ENCODE measurements at places on chromosomes 11 and 22. TPM values are rescaled to one million over a fixed set of nuclear protein-coding genes. Genes with fewer than 3 reads are reported as not detected.

The GAB4 gene
- total RNA-seq = not detected

The HEPN1 gene
- not detected for total RNA-seq

The AAMDC gene
- total RNA-seq = 27.3 TPM

- DNase-seq = no peak
- H3K4me3 ChIP-seq = no peak overlapping the region
- no peaks in the 10 kb centered on the region for H3K36me3 ChIP-seq
- H3K4me1 ChIP-seq = peaks cover 36% of the 10 kb centered on the region
- H3K27ac ChIP-seq = peak overlapping the region; percentile 47
Measured at GRCh38 chr11:72075109-72075508, 5.2 kb downstream of the NUMA1 start.

DNA sequence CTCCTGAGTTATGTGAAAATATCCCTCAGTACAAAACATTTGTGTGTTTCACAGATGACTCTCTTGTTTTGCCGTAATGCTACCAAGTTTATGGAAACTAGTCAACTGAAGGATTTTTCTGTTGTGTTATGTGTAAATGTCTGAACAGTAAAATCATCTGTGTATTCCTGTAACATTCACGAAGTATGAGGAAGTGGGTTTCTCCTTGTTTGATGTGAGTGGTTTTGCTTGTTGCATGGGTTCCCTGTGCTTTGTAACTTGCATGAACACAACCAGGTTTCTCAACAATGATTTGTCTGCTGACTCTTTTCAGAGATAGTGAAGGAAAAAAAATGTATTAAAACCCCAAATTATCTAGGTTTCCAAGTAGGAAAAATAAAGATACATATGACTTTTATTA is 138.1 kb downstream of the PGR start:
- H3K27me3 ChIP-seq = no peaks in the 10 kb centered on the region
- H3K4me1 ChIP-seq = no peaks in the 10 kb centered on the region
- DNase-seq = no peak
- no peak overlapping the region for H3K4me3 ChIP-seq

DNA sequence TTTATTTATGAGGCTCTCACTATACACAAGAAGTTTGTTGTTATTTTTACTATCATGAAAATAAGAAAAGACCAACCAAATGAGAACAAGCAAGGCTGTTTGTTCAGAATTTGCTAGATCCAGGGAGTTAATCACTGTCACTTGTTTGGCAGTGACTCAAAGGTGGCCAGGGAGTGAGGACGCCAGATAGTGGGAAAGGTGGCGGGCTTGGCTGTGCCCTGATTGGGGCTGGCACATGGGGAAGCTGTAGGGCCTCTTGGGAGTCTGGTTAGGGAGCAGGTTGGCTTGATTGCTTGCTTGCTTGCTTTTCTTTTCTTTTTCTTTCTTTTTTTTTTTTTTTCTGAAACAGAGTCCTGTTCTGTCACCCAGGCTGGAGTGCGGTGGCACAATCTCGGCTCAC is 53.1 kb upstream of the SLC22A12 start:
- H3K36me3 ChIP-seq = no peaks in the 10 kb centered on the region
- no peak overlapping the region for H3K27ac ChIP-seq
- no peak for DNase-seq
- H3K4me1 ChIP-seq = no peaks in the 10 kb centered on the region
- no peak overlapping the region for H3K4me3 ChIP-seq
- no peaks in the 10 kb centered on the region for H3K27me3 ChIP-seq

- peaks cover 7% of the 10 kb centered on the region for H3K36me3 ChIP-seq
- no peaks in the 10 kb centered on the region for H3K27me3 ChIP-seq
- no peak for DNase-seq
- H3K4me1 ChIP-seq = peaks cover 23% of the 10 kb centered on the region
- no peak overlapping the region for H3K4me3 ChIP-seq
- H3K27ac ChIP-seq = no peak overlapping the region
Measured at GRCh38 chr22:25447067-25447685, 117.3 kb upstream of the GRK3 start.

GRCh38 chr11:27253224-27253623 is 109.8 kb downstream of the CCDC34 start:
- no peak for DNase-seq
- no peak overlapping the region for H3K27ac ChIP-seq
- H3K36me3 ChIP-seq = no peaks in the 10 kb centered on the region
- H3K4me1 ChIP-seq = peaks cover under 1% of the 10 kb centered on the region

GRCh38 chr11:115930291-115930690 is 426.1 kb upstream of the CADM1 start:
- peaks cover 12% of the 10 kb centered on the region for H3K4me1 ChIP-seq
- H3K4me3 ChIP-seq = no peak overlapping the region
- no peak for DNase-seq

DNA sequence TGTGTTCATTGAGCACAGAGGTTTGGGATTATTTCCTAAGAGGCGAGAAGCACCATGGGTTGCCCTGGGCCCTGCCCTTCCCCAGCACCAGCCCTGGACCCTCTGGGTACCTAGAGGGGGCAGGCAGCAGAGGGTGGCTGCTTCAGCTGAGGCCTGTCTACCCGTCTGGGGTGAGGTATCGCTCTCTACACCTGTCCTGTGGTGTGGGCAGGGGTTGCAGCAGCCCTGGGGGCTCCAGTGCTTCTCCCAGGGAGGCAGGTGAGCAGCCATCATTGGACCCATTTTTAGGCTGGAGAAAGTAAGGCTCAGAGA is 15.6 kb downstream of the PRDM11 start:
- H3K27me3 ChIP-seq = no peaks in the 10 kb centered on the region
- no peaks in the 10 kb centered on the region for H3K36me3 ChIP-seq
- DNase-seq = no peak
- H3K4me3 ChIP-seq = no peak overlapping the region
- no peak overlapping the region for H3K27ac ChIP-seq

- no peaks in the 10 kb centered on the region for H3K27me3 ChIP-seq
- peak; percentile 67 for DNase-seq
- no peaks in the 10 kb centered on the region for H3K36me3 ChIP-seq
- H3K27ac ChIP-seq = peak overlapping the region; percentile 56
- H3K4me3 ChIP-seq = no peak overlapping the region
- peaks cover 16% of the 10 kb centered on the region for H3K4me1 ChIP-seq
Measured at GRCh38 chr11:83007909-83008580, 63.7 kb downstream of the RAB30 start.

DNA sequence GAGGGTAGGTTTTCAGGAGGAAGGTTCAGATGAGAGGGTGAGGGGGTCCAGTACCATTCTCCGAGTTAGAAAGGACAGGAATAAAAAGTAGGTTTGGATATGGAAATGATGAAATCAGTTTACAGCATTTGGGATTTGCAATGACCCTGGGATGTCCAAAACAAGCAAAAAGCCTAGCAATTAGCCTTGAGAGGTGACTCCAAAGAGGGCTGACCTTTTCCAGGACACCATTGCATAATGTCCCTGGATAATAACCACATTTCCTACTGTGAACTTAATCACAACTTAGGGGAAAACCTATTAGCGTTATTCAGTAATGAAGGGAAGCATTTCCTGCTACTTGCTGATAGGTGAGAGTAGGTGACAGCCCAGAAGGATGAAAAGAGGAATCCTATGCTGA is 101.4 kb upstream of the ARHGAP42 start:
- H3K4me3 ChIP-seq = no peak overlapping the region
- H3K27me3 ChIP-seq = no peaks in the 10 kb centered on the region
- no peaks in the 10 kb centered on the region for H3K36me3 ChIP-seq
- no peak overlapping the region for H3K27ac ChIP-seq

DNA sequence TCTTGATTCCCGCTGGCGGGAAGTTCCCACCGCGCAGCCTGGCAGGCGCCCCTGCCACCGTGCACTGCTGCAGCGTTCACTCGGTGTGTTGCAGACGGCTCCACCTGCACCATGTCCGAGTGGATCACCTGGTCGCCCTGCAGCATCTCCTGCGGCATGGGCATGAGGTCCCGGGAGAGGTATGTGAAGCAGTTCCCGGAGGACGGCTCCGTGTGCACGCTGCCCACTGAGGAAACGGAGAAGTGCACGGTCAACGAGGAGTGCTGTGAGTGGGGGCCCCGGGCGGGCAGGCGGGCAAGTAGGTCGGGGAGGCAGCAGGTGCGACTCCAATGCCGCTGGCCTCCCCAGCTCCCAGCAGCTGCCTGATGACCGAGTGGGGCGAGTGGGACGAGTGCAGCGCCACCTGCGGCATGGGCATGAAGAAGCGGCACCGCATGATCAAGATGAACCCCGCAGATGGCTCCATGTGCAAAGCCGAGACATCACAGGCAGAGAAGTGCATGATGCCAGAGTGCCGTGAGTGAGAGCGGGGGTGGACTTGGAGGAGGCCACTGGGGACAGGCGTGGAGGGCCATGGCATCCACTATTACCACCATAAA is 99.7 kb downstream of the RRAS2 start:
- no peak overlapping the region for H3K4me3 ChIP-seq
- no peak overlapping the region for H3K27ac ChIP-seq
- peaks cover 14% of the 10 kb centered on the region for H3K4me1 ChIP-seq
- peaks cover under 1% of the 10 kb centered on the region for H3K36me3 ChIP-seq
- DNase-seq = no peak

DNA sequence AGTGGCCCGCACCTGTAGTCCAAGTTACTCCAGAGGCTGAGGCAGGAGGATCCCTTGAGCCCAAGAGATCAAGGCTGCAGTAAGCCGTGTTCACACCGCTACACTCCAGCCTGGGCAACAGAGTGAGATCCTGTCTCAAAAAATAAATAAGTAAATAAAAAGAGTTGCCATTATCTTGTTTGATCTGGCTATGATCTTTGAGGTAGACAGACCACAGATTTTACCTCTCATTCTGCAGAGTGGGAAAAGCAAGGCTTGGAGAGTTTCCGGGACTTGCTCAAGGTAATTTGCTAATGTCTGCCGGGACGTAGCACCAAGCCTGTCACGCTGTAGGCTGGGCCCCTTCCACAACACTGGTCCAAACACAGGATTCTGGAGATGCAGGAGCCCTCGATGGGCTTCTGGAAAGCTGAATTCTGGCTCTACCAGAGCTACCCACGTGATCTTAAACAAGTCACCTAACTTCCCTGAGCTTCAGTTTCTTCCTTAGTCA is 6.8 kb downstream of the GRAP2 start:
- no peaks in the 10 kb centered on the region for H3K36me3 ChIP-seq
- no peaks in the 10 kb centered on the region for H3K4me1 ChIP-seq
- H3K27me3 ChIP-seq = peaks cover 25% of the 10 kb centered on the region
- no peak overlapping the region for H3K4me3 ChIP-seq

- no peak for DNase-seq
- H3K27ac ChIP-seq = no peak overlapping the region
- peaks cover 6% of the 10 kb centered on the region for H3K36me3 ChIP-seq
- no peak overlapping the region for H3K4me3 ChIP-seq
- no peaks in the 10 kb centered on the region for H3K27me3 ChIP-seq
- H3K4me1 ChIP-seq = no peaks in the 10 kb centered on the region
Measured at GRCh38 chr11:75896843-75897419, 81.9 kb downstream of the UVRAG start.
